ENCODE measurements at places on chromosomes 12 and 14.

- DNase-seq = no peak
Measured at GRCh38 chr14:105694961-105695360, 168.6 kb downstream of the TMEM121 start.

DNA sequence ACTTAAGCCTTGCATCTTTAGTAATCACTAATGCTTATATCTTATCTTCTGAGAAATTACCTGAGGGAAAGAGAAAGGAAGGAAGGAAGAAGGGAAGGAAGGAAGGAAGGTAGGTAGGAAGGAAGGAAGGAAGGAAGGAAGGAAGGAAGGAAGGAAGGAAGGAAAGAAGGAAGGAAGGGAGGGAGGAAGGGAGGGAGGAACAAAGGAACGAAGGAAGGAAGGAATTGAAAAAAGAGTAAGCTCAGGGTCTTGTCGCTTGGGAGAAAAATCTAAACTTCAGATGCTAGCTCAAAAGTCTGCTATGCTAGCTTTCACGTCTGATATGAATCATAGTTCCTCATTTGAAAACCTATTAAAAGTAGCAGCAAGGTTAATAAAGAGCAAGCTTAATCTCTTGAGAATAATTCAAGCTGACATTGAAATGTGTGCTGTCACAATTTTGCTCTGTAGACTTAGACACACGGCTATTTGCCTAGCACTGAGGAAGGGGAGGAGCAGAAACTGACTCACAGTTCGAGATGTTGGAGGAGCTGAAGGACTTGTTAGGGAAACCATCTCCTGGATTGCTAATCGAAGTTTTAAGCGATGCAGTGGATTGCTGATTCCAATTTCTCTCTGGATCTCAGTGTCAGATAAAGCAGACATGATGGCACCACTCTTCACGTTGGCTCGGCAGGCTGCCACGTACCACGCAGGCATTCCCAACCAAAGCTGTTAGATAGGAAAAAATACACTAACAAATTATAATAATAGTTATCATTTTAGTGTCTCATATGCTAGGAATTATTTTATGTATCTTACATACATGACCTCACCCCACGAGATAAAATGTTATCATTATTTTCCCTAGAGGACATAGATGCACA lies 216.7 kb downstream of the ACSS3 start:
- no peak for DNase-seq

- DNase-seq = no peak
Measured at GRCh38 chr12:8685051-8685450, 12.7 kb upstream of the RIMKLB start.

DNA sequence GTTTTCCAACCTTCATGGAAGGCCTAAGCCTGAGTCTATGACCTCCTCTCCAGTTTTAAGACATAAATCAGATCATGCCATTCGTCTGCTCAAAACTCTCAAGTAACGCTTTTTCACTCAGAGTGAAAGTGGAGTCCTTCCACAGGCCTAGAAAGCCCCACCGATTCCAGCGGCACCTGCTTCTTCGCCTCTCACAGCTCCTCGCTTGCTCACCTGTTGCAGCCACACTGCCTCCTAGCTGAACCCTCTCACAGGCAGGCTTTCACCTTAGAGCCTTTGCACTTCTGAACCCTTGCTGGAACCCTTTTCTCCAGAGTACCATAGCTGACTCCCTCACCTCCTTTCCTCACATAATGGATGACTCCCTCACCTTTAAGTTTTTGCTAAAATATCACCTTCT lies 301.1 kb downstream of the ZFP36L1 start:
- DNase-seq = no peak

- DNase-seq = no peak
Measured at GRCh38 chr14:90341784-90342183, 10.0 kb upstream of the NRDE2 start.

DNA sequence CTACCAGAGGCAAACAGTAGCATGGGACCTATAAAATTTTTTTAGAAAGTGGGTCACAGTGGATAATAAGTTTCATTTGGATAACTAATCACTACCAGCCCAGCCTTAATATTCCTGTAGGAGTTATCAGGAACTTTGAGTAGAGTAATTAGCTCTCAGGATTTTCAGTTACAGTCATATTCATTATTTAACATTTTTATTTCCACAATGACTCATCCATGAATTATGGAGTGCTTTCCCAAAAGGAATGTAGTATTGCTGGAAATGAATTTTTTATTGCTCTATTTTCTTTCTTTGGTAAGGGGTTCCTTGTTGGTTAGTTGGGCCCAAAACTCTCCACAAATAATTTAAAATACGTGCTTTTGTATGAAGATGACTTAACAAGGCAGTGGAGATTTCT lies 53.7 kb downstream of the ERC1 start:
- DNase-seq = no peak

- DNase-seq = no peak
Measured at GRCh38 chr14:103801459-103801858, 45.9 kb downstream of the PPP1R13B start.

DNA sequence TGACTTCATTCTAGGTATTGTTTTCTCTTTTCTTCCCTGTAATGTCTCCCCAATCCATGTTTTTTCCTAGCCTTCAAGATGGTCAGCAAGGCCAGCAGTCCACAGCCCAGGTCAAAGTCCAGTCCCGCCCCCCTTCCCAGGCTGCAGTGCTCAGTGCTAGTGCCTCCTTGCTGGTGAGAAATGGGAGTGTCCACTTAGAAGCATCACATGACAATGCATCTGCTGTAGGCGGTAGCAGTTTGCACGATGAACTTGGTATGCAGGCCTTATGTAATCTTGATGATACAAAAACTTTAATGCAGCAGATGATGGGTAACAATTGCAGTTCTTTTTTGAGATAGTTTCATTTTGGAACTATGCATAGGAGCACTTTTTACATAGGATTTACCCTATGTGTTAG lies 88.4 kb downstream of the PCNX1 start:
- DNase-seq = no peak

GRCh38 chr14:103122947-103123633 lies at the start of gene TNFAIP2:
Gene TNFAIP2, plus strand, starts transcription at chr14:103123461. Its CDS starts 2,997 bp downstream, at chr14:103126458.
- DNase-seq = no peak

DNA sequence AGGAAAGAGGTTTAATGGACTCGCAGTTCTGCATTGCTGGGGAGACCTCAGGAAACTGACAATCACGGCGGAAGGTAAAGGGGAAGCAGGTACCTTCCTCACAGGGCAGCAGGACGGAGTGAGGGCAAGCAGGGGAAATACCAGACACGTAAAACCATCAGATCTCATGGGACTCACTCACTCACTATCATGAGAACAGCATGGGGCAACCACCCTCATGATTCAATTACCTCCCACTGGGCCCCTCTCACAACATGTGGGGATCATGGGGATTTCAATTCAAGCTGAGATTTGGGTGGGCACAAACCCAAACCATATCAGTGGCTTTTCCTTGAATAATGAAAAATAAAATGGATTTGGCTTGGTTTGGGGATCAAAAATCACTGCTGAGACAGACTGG lies 380.5 kb downstream of the VRK1 start:
- DNase-seq = no peak

DNA sequence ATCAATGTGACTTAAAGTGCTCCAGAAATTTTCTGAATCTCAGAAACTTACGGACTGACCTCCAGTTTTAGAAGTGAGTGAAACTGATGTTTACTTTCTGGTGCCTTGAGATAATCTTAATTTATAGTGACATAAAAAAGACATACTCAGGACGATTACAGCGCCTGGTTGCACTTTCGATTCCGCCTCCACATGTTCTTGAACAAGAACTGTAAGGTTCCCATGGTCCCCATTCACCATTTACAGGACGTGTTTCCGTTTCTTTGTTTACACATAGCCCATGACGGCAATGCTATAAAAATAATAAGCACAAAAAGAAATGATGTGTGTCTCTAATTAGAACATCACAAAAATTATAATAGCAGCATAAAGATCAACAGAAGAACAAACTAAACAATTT lies 98.2 kb downstream of the ADAMTS20 start:
- no peak for DNase-seq

DNA sequence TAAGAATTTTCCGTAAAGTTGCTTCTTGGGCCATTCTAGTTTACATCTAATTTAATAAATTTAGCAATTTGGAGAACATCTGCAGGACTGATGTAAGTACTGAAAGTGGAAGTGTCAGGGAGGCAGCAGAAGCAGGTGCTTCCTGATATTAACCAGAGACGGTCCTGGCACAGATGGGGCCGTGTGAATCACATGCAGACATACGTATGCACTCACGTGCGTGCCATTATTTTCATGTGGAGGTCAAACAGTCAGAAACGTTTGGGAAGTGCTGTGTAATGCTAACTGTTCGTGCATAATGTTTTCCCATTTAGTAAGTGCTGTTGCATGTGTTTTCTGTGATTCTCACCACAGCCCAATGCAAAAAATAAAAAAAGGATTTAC lies 87.8 kb upstream of the DYNC1H1 start:
- peak; percentile 74 for DNase-seq

GRCh38 chr14:58946431-58946830 lies 242.0 kb upstream of the DAAM1 start:
- DNase-seq = no peak

DNA sequence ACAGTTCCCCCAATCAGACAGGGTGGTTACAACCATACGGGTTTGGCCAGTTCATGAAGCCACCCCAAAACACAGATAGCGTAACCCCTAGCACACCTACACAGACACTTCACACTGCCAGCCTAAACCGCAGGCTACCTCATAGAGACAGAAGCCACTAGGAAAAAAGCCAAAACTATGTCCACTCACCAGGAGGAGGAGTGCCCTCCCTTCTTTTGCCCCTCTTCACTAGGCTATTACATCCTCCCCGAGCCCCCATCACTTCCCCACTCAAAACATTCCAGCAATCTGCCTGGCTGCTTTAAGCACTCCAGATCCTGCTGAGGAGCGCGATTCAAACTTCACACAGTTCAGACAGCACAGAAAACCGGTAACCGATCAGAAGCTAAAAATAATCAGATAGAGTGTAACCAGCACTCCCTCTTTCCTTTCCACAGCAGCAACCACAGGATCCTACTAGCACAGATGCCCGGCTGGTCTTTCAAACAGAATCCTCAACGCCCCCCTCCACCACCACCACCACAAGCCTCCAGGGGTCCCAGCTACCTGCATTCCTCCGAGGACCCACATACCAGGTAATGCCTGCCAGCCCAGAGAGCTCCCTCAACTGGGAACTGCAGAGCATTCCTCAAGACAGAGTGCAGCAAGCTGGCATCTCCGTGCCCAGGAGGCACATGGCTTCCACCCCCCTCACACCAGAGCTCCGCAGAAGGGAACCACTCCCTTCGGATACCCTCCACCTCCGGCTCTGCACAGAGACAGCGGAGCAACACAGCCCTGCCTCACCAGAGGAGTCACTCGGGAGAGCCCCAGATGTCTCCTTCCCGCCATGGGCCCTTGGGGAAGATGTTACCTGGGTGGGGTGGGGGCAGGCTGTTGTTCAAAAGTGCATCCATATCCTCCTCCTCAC lies 1.5 kb downstream of the CHD4 start:
- DNase-seq = peak; percentile 43

DNA sequence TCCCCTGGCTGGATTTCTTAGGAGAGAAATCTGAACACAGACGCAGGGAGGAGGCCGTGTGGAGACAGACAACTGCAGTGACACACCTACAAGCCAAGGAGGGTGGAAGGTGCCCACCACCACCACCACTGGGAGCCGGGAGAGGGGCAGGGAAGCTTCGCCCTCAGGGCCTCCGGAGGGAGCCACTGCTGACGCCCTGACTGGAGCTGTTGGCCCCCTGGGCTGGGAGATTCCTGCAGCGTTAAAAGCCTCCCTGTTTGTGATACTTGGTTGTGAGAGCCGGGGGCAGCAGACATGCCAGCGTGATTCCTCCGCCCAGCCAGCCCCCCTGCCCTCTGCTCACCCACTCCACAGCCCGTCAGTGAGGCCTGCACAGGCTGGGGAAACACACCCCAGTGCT lies 72.0 kb downstream of the CHGA start:
- no peak for DNase-seq

DNA sequence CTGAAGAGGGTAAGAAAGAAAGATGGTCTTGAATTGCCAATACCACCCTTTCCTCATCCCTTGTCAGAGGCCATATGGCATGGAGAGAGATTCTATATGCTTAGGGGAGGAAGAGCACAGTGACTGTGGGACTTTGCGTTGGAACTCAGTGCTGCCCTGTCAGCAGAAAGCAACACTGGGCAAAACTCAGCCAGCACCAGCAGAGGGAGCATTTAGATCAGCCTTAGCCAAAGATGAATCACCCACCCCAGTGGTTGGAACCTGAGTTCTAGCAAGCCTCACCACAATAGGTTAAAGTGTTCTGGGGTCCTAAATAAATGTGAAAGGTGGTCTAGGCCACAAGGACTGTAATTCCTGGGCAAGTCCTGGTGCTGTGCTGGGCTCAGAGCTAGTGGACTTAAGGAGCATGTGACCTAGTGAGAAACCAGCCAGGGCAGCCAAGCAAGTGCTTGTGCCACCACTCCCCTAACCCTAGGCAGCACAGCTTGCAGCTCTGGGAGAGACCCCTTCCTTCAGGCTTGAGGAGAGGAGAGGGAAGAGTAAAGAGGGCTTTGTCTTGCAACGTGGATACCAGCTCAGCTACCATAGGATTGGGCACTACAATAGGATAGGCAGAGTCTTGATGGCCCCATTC lies 11.4 kb upstream of the BCAT1 start:
- peak; percentile 76 for DNase-seq

- no peak for DNase-seq
Measured at GRCh38 chr12:21350975-21351374, 16.3 kb upstream of the SLCO1A2 start.

- no peak for DNase-seq
Measured at GRCh38 chr12:129903092-129903945, 506 bp downstream of the TMEM132D start.

GRCh38 chr12:68349921-68350606 lies 17.9 kb upstream of the MDM1 start:
- DNase-seq = no peak

DNA sequence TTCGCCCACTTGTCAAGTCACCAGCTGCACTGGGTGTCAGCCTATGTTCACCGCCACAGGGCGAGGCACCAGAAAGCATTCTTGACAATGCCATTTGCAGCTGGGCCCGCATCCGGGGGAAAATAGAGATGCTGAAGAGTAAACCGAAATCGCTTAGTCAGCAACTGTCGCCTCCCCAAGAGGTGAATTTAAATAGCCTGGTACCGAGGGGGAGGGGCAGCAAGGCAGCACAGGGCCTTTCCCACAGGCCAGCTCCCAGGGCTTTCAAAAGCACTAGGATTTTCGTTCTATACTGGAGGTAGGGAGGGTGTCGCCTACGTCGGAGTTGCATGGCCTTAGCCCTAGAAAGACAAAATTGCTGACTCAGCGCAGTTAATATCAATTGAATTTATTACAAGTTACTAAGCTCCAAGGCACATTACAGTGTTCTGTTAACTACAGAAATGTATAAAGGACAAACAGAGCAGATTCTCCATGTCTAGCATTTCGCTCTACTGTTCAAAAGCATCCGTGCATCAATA lies 4.3 kb downstream of the IRF2BPL start:
- peak; percentile 80 for DNase-seq

DNA sequence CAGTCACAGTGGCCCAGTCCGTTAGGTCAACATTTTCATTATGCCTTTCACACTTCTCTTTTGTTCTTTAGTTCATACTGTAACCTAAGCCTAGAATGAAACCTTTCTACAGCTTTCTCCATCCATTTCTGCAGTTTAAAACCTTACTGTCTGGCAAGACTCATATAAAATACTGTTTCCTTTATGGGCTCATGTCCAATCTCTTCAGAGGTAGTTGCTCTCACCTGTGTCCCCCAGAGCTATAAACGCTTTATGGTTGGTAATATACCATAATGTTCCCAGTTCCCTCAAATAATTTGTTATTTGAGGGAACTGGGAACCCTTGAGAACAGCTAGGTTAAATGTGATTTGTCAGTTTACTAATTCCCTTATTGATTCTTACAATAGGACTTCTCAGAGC lies 83.0 kb downstream of the SRGAP1 start:
- no peak for DNase-seq
